ENCODE measurements at places on chromosomes 5 and 9. TPM values are rescaled to one million over a fixed set of nuclear protein-coding genes. Genes with fewer than 3 reads are reported as not detected.
A peak's percentile ranks its signal among the peaks of the same experiment; 100 is the strongest.

C9 gene
- not detected for total RNA-seq

CDH10 gene
- 1.4 TPM for total RNA-seq

SLC9A3 gene
- total RNA-seq = 1.9 TPM

ALDH1A1 gene
- 8.8 TPM for total RNA-seq

PCDHA7 gene
- total RNA-seq = 3.8 TPM

TAS2R1 gene
- not detected for total RNA-seq

PCDHGB3 gene
- 3.3 TPM for total RNA-seq

ALDH1B1 gene
- total RNA-seq = 33.1 TPM

PCDHGA12 gene
- 3.5 TPM for total RNA-seq

GRCh38 chr5:93189707-93190120 lies 391.3 kb downstream of the NR2F1-AS1 start:
- DNase-seq = no peak

GRCh38 chr5:60066502-60066901 lies 173.0 kb upstream of the PDE4D start:
- DNase-seq = peak; percentile 16

- DNase-seq = no peak
Measured at GRCh38 chr5:72177538-72177937, 70.3 kb downstream of the MAP1B start.

DNA sequence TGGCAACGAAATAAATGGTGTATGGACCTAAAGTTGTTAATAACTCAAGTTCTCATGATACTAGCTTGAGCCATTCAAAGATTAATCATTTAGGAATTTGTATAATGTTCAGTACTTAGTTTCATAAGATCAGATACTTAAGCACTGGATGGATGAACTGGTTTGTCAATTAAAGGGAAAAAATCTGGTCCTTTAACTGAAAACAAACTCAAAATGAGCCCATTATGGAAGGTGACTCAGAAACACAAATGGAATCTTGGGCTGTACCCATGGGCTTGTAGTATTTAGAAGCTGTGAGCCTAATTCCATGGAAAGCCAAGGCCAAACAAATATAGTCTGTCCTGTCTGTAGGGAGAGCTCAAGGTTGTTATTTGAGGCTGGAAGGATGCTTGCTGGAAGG lies 27.6 kb upstream of the ADRB2 start:
- no peak for DNase-seq

DNA sequence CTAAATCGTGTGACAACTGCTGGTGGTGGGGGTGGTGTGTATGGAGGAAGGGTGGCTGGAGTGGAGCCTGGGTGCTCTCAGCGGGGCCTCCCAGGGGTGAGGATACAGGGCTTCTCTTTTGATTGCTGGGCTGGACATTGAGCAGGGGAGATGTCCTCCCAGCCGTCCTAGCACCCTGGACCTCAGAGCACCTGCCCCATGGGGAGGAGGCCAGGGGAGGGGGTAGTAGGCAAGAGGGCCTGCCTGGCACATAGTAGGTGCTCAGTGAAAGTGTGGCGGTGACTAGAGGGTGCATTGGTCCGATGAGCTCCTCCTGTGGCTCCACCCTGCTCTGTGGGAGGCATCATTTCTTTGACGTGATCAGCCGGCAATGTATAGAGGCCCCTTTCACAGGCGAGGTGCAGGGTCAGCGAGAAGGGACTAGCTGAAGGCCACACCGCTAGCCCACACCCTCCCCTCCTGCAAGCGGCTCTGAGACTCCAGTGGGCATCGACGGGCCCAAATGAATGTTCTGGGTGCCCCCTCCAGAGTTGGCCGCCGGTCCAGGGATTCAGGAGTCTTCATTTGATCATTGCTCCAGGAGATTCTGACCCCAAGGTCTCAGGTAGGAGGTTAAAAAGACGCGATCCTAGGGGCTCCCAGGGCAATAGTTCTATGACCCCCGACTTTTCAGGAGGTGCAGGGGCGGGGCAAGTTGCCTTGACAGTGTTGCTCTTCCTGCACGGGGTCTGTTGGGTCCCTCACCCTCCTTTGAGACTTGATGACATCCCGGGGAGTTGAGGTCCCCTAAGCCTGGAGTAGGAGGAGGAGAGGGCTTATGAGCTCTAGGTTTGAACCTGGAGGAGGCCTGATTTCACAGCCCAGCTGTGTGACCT lies 255.5 kb downstream of the PBX3 start:
- no peak for DNase-seq

DNA sequence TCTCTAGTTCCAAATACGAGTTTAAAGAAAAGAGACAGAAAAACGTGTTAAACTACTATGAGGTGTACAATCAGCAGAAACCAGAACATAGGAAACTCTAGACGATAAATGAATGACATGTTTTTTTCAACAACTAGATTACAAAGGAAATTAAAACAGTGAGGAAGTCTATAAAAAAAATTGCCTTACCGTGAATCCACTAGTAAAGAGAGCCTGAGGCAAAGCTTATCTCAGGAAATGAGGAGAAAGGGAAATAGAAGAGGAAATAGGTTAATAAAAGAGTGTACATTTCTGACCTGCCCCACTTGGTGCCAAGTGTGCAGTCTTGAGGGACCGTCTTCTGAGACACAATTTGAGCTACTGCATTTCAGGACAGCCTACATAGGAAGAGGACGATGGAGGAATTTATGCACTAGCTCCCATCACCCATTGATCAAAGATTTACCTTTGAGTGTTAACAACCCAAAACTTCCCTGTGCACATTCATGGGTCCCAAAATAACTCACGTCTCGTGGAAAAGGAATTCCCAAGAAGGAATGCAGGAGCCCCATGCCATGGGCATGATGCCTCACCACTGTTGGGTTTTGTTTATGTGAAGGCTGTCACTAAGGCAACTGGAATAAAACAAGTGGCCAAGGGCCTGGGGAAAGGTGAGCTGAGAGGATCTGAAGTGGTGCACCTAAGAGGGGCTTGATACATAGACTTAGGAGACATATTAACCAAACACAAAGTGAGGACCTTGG lies 53.6 kb upstream of the SLC1A3 start:
- peak; percentile 67 for DNase-seq

- DNase-seq = no peak
Measured at GRCh38 chr9:127035423-127035822, 87.0 kb downstream of the ANGPTL2 start.

GRCh38 chr9:136823136-136824046 lies 15.6 kb downstream of the RABL6 start:
- DNase-seq = no peak

- no peak for DNase-seq
Measured at GRCh38 chr5:130520211-130520610, 615.9 kb downstream of the CHSY3 start.

DNA sequence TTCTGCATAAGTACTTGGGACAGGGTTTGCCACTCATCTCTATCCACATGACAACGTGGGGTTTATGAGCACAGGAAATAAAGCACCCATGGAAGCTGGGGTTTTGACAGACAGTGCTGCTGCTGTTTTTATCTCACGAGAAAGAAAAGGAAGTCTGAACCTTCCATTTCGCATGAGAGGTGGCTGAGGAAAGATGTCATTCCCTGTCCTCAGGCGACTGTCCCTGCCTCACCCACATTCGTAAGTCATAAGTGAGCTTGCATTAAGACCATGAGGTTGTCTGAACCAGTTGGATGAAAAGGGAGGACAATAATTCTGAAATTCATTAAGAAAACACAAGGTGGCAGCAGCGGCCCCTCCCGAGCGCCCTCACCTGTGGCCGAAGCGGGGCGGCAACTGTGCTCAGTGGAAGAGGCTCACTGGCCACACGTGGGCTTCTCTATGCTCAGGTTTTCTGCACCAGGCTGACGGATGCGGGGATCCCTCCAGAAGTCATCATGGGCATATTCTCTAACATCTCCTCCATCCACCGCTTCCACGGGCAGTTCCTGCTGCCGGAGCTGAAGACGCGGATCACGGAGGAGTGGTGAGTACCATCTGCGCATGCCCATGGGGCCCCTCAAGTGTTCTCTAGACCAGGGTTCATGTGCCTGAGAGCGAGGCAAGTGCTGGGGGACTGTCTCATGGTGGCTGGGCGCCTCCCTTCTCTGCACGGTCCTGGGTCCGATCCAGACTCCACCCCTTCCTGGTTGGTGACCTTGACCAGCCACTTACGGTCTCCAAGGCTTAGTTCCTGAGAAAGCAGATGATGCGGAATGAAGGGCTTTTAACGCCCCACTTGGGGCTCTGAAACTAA lies 54.7 kb upstream of the SUSD3 start:
- peak; percentile 62 for DNase-seq

- DNase-seq = no peak
Measured at GRCh38 chr5:135850231-135850630, 15.8 kb downstream of the SLC25A48 start.

- DNase-seq = no peak
Measured at GRCh38 chr9:99720455-99721050, 101.1 kb upstream of the NR4A3 start.

DNA sequence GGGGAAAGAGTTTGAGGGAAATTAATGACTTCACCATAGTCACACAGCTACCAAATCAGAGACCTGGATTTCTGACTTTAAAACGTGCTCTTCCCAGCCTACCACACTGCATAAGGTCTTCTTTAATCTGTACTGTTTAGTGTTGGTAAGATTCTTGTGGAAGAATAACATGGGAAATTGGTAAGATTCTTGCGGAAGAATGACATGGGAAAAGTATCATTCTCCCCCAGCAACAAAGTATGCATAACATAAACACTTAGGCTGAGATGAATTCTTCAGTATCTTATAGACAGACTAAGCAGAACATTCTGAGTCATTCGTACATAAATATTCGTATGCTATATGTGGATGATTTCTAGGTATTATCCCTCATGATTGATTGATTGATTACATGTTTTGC lies 170.4 kb downstream of the FOCAD start:
- no peak for DNase-seq

GRCh38 chr5:151966046-151966445 lies 41.4 kb upstream of the GLRA1 start:
- DNase-seq = no peak

- peak; percentile 51 for DNase-seq
Measured at GRCh38 chr5:91178461-91178860, 204.7 kb downstream of the ARRDC3 start.

GRCh38 chr9:95778957-95779356 lies 96.5 kb upstream of the ERCC6L2 start:
- no peak for DNase-seq

DNA sequence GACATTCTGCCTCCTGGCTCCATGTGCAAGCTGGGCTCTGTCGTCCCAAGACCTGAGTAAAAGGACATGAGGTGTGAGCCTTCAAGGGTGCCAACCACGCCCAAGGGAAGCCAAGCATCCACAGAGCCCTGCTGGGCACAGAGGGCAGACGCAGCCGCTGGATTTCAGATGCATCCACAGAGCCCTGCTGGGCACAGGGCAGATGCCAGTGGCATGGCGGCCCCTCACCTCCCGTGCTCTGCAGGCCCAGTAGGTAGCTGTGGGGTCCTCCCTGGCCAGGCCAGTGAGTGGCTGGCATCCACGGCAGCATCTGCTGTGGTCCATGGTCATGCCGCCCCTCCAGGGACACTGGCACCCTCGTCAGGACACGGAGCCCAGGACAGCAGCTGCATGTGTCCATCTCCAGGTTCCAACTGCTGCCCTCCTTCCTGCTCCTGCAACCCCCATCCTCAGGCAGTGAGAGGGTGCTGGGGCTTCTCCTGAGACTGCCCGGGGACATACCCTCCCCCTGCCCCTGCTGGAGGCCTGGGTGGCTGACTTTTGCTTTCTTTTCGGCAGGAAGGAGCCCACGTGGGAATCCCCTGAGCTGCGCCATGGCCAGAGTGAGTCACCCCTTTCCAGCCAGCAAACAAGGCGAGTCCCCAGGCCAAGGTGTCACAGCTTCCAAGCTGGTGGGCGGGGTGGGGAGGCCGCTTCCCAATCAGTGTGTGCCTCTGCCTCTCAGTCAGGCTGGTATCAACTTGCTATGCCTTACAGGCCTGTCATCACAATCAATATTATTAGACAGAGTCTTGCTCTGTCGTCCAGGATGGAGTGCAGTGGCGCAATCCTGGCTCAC lies 4.0 kb upstream of the TRAF2 start:
- DNase-seq = no peak

DNA sequence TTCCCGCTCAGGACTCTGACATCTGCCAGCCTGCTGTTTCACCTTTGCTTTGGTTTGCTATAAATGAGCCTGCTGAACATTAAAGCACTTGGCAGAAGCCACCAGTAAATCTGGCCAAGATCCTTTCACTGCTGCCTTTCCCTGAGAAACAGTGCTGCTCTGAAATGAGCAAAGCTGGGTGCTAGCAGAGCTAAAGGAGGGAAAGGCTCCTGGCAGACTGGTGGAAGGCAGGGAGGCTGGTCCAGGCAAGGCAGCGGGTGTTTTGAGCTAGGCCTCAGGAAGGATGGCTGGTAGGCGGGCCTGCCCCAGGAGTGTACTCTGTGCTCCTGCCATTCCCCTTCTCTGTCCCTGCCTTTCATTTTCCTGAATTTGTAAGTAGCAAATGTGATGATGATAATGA lies 52.5 kb upstream of the PTGS1 start:
- DNase-seq = no peak

- no peak for DNase-seq
Measured at GRCh38 chr5:142609142-142609541, 76.7 kb downstream of the FGF1 start.

- peak; percentile 66 for DNase-seq
Measured at GRCh38 chr5:37757980-37758582, 81.8 kb downstream of the GDNF start.

GRCh38 chr9:137307255-137308056 lies 5.4 kb upstream of the NRARP start:
- DNase-seq = no peak

DNA sequence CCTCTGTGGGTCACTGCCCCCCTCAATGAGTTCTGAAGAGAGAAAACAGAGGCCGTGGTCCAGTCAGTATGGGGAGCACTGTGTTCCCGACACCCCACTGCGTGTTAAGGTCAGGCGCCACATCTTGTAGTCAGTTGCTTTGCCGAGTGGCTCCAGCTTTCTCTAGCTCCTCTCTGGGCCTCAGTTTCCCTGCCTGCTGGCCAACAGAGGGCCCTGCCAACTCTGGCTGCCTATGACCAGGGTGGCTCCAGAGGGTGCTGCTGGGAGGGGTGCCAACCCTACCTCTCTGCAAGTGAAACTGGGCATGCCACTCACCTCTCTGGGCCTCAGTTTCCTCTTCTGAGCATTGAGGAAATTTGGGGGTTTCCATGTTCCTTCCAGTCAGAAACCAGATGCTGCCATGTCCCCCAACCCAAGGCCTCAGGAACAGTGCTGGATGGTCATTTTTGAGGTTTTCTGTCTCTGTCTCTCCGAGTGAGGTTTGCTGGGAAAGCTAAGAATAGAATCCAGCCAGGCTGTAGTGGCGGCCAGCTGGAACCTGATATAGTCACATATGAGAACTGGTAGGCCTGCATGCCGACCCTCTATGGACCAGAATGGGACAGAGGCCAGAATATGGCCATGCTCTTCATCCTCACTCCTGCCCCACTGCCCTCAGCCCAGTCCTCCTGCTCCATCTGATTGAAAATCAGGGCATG lies 132.1 kb downstream of the PHF2 start:
- DNase-seq = no peak

GRCh38 chr5:126009566-126009965 lies 413.6 kb upstream of the GRAMD2B start:
- DNase-seq = no peak

GRCh38 chr5:53151713-53152458 lies 42.3 kb upstream of the MOCS2 start:
- DNase-seq = peak; percentile 63

All from A673 (cell line).